ENCODE measurements at places on chromosomes 16 and 17.

DNA sequence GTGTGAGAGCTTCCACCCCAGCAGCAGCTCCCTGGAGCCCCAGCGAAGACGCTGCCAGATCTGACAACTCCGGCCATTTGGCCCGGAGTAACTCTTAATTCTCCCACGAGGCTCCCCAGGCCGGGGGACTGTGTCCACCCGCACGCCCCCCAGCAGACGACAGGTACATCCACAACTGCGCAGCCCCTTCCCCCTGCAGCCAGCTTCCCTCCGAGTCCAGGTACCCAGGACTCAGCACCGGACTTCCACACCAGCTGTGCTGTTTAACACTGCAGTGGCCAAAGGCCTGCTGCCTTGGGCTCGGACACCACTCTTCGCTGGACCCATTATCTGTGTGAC lies 7.2 kb downstream of the SYNGR2 start:
- no peak for DNase-seq

GRCh38 chr17:17303010-17303846 lies at the start of gene NT5M:
TSS of gene NT5M (plus strand) at chr17:17303373. CDS start at chr17:17303551, 178 bp downstream.
- peak; percentile 85 for DNase-seq

- no peak for DNase-seq
Observed at GRCh38 chr17:32541640-32542039, 54.8 kb downstream of the CDK5R1 start.

- peak; percentile 17 for DNase-seq
Observed at GRCh38 chr17:43020789-43021740, 1.1 kb downstream of the VAT1 start.

GRCh38 chr16:2177101-2177500 lies 19.3 kb downstream of the CASKIN1 start:
- DNase-seq = no peak

- DNase-seq = no peak
Observed at GRCh38 chr16:20873331-20873730, 26.8 kb downstream of the DCUN1D3 start.

- no peak for DNase-seq
Observed at GRCh38 chr17:41868568-41868967, 3.3 kb upstream of the KLHL11 start.

- no peak for DNase-seq
Observed at GRCh38 chr17:60941571-60941970, 263.9 kb downstream of the BCAS3 start.

Data from NCI-H1105 (cell line).